Skeletal muscle tissue (tissue), 5 donors: ENCODE measurements at places on chromosomes 12 and 14. TPM values are rescaled to one million over a fixed set of nuclear protein-coding genes. Genes with fewer than 3 reads are reported as not detected.

ACOT4 gene
- 0.52 TPM for total RNA-seq

TSFM gene
- 17.2 TPM for total RNA-seq

KRT6B gene
- total RNA-seq: not detected

ZC3H10 gene
- 5.7 TPM for total RNA-seq

TRIM9 gene
- 1.0 TPM for total RNA-seq

STAB2 gene
- 7.8 TPM for total RNA-seq

DTX1 gene
- total RNA-seq: 3.1 TPM
